ENCODE measurements at places on chromosomes 2 and 18. TPM values are rescaled to one million over a fixed set of nuclear protein-coding genes. Genes with fewer than 3 reads are reported as not detected.

Gene G6PC2
- not detected for polyA plus RNA-seq

Gene RAB11FIP5
- polyA plus RNA-seq: 42.5 TPM

GRCh38 chr2:3639653-3640052 lies 18.3 kb upstream of the ALLC start:
- no peak for DNase-seq

GRCh38 chr2:193476171-193476800 lies 1281.6 kb upstream of the TMEFF2 start:
- no peak for DNase-seq

DNA sequence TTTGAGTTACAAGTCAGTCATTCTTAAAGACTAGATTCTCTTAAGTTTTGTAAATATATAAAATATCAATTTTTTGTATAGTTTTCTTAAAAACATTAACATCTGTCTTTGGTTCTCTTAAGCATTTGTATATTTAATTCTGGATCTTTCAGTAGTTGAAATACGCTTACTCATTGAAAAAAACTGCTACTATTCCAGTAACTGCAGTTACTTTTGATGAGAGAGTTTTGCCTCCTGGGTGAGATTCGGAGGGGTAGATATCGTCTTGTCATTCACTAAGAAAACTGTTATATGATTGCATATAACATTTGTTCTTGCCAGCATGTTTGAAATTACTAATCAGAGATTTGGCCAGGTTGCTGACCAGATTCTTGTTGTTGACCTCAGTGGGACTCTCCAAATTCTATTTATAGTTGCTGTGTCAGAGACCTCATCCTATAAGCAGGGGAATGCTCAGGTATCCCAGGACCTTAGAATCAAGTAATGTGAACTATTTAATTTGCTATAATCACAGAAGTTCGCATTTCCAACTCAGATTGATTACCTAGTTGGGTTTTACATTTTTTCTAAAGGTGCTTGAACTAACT lies 7.9 kb downstream of the AGPS start:
- DNase-seq: no peak

GRCh38 chr2:168233726-168234406 lies 13.5 kb downstream of the STK39 start:
- DNase-seq: no peak

GRCh38 chr2:188720811-188721605 lies 253.2 kb upstream of the COL3A1 start:
- DNase-seq: no peak

All from BJ (cell line).